Fibroblast of skin of scalp (primary cell): ENCODE measurements at places on chromosomes 7 and 10.

DNA sequence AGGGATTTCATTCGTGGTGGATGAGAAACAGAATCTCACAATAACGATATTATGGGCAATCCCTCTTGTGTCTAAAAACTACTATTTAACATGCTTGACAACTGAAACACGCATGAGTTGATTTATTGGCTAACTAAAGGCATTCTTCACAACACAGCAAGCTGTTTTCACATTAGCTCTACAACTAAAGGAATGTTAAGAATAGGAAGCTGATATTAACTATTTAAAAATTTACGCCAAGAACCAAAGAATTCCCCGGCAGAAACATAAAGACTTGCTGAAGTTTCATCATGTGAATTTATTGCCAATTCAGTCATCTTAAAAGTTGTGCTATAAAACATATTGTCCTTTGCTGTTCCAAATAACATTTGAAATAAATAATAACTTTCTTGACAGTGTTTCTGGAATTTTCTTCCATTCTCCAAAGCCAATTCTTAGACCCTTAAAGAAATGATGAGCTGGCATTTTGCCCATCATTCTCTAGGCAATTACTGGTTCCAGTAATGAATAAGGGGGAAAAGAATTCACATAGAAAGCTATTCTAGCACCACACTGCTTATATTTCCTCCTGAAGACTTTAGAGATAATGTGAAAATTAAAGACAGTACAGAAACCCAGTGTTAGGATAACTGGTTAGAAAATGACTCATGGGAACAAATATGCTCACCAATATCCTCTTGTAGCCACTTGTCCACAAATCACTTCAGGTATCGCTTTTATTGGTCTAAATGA is 233.1 kb downstream of the PARD3 start:
- DNase-seq: peak; percentile 87

DNA sequence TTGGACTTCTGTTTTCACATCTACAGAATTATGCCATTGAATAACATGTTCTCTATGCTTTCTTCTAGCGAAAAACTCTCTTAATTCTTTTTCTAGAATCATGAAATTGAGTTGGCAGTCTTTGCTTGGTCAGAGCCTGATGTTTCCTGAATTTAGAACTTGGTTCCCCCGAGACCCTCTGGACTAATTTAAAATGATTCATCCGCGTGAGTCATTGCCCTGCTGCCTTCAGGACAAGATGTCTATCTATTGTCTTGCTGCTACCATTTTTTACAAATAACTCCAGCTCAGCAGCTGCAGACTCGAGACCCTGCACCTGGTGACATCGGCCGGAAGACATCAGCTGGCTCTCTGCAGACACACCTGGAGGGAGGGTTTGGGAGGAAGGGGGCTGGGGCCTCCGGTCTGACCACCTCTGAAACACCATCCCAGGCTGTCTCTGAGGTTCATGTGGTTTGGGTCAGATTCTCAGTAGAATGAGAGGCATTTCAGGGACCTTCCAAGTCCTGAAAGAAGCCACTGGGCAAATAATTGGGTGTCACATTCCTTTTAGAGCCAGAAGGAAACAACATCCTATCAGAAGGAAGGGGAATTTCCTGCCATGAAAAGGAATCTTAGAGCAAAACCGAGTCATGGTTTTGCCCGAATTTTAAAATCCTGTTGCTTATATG is 20.9 kb upstream of the KLF6 start:
- peak; percentile 95 for DNase-seq

DNA sequence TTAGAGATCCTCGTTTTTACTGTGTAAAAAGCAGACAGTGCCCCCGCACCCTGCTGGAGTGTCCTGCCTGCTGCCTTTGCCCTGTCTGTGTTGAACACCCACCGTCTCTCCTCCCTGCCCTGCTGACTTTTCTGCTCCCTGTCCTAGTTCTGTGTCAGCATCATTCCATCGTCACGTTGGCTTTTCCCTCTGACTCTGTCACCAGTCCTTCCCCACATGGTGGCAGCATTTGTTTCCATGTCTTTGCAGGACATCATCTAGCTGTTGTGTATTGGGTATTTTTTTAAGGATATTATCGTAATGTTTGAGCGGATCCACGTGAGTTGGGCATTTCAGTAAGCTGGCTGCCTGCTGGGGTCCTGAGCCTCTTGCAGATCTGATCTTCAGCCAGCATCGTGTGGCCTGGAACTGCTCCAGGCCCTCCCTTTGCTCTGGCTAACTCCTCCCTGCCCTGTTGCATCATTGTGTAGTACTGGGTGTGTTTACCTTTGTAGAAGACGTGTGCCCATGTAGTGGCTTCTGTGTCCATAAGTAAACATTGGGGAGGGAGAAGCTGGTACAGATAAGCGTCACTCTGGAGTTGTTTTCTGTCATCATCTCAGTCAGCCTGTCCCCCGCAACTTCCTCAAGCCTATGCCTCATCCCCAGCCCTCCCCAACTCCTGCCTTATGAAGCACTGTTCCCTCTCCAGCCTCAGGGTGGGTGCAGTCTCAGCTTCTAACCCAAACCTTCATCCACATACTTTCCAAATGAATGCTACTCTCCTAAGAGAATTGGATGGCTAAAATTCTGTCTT is 44.3 kb downstream of the TRRAP start:
- DNase-seq: peak; percentile 87

DNA sequence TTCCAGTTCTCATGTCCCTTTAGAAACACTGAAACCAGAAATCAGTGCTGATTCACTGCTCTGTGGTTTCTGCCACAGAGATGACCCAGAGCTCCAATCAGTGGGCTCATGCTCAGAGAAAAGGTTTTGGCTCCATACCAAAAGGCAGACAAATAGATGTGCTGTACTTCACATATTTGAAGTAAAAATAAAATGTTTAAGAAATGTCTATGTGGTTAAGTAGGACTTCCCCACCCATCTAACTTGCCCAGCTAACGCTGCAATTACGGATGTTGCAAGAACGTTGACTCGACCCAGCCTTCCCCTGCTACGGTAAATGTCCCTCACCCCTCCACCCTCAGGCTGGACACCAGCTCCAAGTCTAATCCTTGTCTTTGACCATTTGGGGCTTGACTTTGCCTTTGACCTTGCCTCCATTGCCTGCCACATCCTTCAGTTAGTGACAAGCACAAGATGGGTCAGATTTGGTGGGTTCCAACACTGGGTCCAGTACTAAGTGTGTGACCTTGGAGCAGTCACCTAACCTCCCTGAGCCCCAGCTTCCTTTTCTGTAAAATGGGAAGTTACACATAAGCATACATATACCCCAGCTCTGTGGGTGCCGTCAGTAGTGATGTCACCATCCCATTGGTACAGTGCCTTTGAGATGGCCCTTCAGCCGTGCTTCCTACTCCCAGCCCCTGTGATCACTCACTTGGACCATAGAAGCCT is 95.8 kb downstream of the CHST15 start:
- peak; percentile 98 for DNase-seq

GRCh38 chr10:48907730-48908129 is 31.9 kb downstream of the LRRC18 start:
- DNase-seq: no peak

GRCh38 chr7:42077271-42078135 is 159.5 kb downstream of the GLI3 start:
- DNase-seq: no peak

GRCh38 chr7:37424521-37424920 is 24.1 kb downstream of the ELMO1 start:
- DNase-seq: no peak

- peak; percentile 49 for DNase-seq
Observed at GRCh38 chr10:31961277-31962074, 32.8 kb upstream of the ARHGAP12 start.
